Activated naive CD8-positive, alpha-beta T cell treated with anti-CD3 and anti-CD28 coated beads, Interleukin-2, amount 10 ng/mL, durations not matched to agents 7 days and 5 days (primary cell): ENCODE measurements at places on chromosomes 12 and 14. TPM values are rescaled to one million over a fixed set of nuclear protein-coding genes. Genes with fewer than 3 reads are reported as not detected.
A peak's percentile ranks its signal among the peaks of the same experiment; 100 is the strongest.

- no peaks in the 10 kb centered on the region for H3K4me1 ChIP-seq
- peaks cover 19% of the 10 kb centered on the region for H3K27me3 ChIP-seq
- no peak for DNase-seq
- H3K4me3 ChIP-seq = no peak overlapping the region
- H3K36me3 ChIP-seq = no peaks in the 10 kb centered on the region
Measured at GRCh38 chr14:103230658-103231334, 103.2 kb upstream of the EIF5 start.

The PHC1 gene
- 23.9 TPM for total RNA-seq

- H3K4me1 ChIP-seq = peaks cover 18% of the 10 kb centered on the region
- H3K27ac ChIP-seq = no peak overlapping the region
- H3K36me3 ChIP-seq = peaks cover 31% of the 10 kb centered on the region
- H3K27me3 ChIP-seq = no peaks in the 10 kb centered on the region
- DNase-seq = no peak
- no peak overlapping the region for H3K4me3 ChIP-seq
Measured at GRCh38 chr14:59325906-59326305, 137.4 kb downstream of the DAAM1 start.

GRCh38 chr14:54567639-54568561 lies 972 bp downstream of the SAMD4A start:
- peak overlapping the region; percentile 89 for H3K27ac ChIP-seq
- H3K4me1 ChIP-seq = peaks cover 11% of the 10 kb centered on the region
- H3K4me3 ChIP-seq = peak overlapping the region; percentile 98
- H3K36me3 ChIP-seq = peaks cover 7% of the 10 kb centered on the region

DNA sequence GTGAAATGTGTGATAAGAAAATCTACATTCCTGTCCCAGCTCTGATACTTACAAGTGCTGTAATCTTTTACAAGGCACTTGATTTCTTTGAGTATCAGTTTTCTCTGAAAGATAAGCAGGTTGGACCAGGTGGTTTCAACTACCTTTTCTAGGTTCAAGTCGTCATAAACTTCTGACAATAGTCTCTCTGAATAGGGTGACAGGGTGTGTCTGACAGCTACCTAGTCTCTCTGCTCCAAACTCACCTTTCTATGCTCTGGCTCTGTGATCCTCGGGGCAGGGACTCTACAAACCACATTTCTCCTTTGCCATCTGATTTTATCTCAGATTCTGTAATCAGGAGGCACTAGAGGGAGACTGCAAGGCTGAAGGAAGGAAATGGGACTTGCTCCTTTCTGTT lies 137.7 kb upstream of the SYT1 start:
- no peak overlapping the region for H3K27ac ChIP-seq
- H3K27me3 ChIP-seq = no peaks in the 10 kb centered on the region

DNA sequence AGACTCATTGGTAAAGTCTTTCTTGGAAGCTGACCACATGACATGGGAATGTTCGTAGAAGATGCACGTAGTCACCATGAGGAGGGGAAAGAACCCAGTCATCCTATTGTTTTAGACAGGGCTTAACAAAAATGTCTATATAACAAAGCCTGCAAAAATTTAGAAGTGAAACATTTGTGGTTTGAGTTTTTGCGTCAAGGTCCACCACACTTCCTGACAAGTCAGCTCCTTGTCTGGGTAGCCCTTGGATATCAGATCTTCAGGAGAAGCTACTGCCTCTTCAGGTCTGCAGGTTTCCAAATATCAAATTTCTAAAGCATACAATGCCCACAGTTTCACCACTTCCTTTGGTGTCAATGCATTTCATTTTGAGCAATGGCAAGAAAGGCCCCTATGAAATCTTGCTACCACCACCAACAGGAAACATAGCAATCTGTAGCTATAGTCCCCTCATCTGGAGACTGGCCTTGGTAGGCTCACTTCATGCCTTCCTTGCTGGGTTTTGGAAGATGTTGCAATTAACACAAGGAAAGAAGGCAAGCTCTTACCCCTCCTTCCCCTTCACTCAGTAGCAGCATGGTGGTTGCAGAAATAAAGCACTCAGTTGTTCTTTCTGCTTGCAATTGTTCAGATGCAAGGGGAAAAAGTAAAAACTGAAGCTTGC lies 235.2 kb downstream of the PCNX1 start:
- H3K4me3 ChIP-seq = peak overlapping the region; percentile 69
- DNase-seq = no peak
- H3K27ac ChIP-seq = peak overlapping the region; percentile 94
- H3K4me1 ChIP-seq = peaks cover 36% of the 10 kb centered on the region

The ERP27 gene
- total RNA-seq = 10.1 TPM

The CLEC4A gene
- 0.74 TPM for total RNA-seq

DNA sequence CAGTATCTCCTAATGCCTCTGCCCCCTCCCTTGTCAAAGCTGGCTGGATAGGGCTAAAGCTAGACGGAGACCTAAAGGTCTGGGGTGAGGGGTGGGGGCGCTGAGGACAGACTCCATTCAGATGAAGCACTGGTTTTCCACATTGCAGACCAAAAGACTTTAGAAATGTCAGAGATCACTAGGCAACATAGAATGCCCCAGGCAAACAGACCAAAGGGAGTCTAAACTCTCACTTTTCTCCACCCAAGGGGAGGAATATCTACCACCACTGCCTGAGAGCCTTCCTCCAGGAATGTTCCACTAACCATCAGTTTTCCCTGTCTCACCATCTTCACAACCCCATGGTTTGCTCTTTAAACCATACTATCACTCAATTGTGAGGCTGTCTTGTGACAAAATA lies 106.9 kb upstream of the KRAS start:
- no peaks in the 10 kb centered on the region for H3K36me3 ChIP-seq
- H3K4me3 ChIP-seq = no peak overlapping the region
- peaks cover 3% of the 10 kb centered on the region for H3K4me1 ChIP-seq
- no peak for DNase-seq

- no peaks in the 10 kb centered on the region for H3K27me3 ChIP-seq
- DNase-seq = no peak
- peaks cover 10% of the 10 kb centered on the region for H3K36me3 ChIP-seq
- H3K27ac ChIP-seq = no peak overlapping the region
- no peak overlapping the region for H3K4me3 ChIP-seq
- peaks cover 35% of the 10 kb centered on the region for H3K4me1 ChIP-seq
Measured at GRCh38 chr14:20328705-20329104, 4.4 kb downstream of the CCNB1IP1 start.

- H3K27me3 ChIP-seq = peaks cover 46% of the 10 kb centered on the region
- peak; percentile 82 for DNase-seq
- H3K27ac ChIP-seq = peak overlapping the region; percentile 85
- peak overlapping the region; percentile 81 for H3K4me3 ChIP-seq
Measured at GRCh38 chr14:34059925-34060650, 109.2 kb upstream of the EGLN3 start.

GRCh38 chr14:90454041-90455000 lies 57.5 kb downstream of the CALM1 start:
- H3K36me3 ChIP-seq = no peaks in the 10 kb centered on the region
- DNase-seq = no peak
- H3K4me1 ChIP-seq = peaks cover 7% of the 10 kb centered on the region

- no peaks in the 10 kb centered on the region for H3K4me1 ChIP-seq
- no peaks in the 10 kb centered on the region for H3K36me3 ChIP-seq
- peaks cover 2% of the 10 kb centered on the region for H3K27me3 ChIP-seq
Measured at GRCh38 chr14:93155667-93156066, 29.0 kb downstream of the MOAP1 start.

DNA sequence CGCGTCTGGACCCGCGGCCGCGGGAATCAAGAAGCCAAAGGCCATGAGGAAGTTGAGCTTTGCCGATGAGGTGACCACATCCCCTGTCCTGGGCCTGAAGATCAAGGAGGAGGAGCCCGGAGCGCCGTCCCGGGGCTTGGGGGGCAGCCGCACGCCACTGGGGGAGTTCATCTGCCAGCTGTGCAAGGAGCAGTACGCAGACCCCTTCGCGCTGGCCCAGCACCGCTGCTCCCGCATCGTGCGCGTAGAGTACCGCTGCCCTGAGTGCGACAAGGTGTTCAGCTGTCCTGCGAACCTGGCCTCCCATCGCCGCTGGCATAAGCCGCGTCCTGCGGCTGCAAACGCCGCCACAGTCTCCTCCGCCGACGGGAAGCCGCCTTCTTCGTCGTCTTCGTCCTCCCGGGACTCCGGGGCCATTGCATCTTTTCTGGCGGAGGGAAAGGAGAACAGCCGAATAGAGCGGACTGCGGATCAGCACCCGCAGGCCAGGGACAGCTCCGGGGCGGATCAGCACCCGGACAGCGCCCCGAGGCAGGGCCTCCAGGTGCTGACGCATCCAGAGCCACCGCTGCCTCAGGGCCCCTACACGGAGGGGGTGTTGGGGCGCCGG lies 1.0 kb downstream of the INSM2 start:
- no peak overlapping the region for H3K27ac ChIP-seq
- peaks cover 9% of the 10 kb centered on the region for H3K4me1 ChIP-seq
- H3K36me3 ChIP-seq = no peaks in the 10 kb centered on the region
- H3K4me3 ChIP-seq = peak overlapping the region; percentile 71
- H3K27me3 ChIP-seq = peaks cover 49% of the 10 kb centered on the region

GRCh38 chr12:11734580-11735180 lies 85.2 kb downstream of the ETV6 start:
- H3K27ac ChIP-seq = no peak overlapping the region
- H3K4me1 ChIP-seq = peaks cover 28% of the 10 kb centered on the region
- H3K36me3 ChIP-seq = peaks cover 13% of the 10 kb centered on the region
- no peaks in the 10 kb centered on the region for H3K27me3 ChIP-seq

- no peaks in the 10 kb centered on the region for H3K27me3 ChIP-seq
- DNase-seq = no peak
- peaks cover 19% of the 10 kb centered on the region for H3K36me3 ChIP-seq
- H3K4me1 ChIP-seq = no peaks in the 10 kb centered on the region
- H3K4me3 ChIP-seq = no peak overlapping the region
Measured at GRCh38 chr14:45060551-45060950, 23.4 kb upstream of the PRPF39 start.

- peaks cover 1% of the 10 kb centered on the region for H3K4me1 ChIP-seq
- peaks cover 6% of the 10 kb centered on the region for H3K27me3 ChIP-seq
- H3K4me3 ChIP-seq = no peak overlapping the region
- no peak overlapping the region for H3K27ac ChIP-seq
- peaks cover 2% of the 10 kb centered on the region for H3K36me3 ChIP-seq
- no peak for DNase-seq
Measured at GRCh38 chr12:94049718-94050117, 98.7 kb upstream of the PLXNC1 start.

The RDH5 gene
- 19.0 TPM for total RNA-seq

DNA sequence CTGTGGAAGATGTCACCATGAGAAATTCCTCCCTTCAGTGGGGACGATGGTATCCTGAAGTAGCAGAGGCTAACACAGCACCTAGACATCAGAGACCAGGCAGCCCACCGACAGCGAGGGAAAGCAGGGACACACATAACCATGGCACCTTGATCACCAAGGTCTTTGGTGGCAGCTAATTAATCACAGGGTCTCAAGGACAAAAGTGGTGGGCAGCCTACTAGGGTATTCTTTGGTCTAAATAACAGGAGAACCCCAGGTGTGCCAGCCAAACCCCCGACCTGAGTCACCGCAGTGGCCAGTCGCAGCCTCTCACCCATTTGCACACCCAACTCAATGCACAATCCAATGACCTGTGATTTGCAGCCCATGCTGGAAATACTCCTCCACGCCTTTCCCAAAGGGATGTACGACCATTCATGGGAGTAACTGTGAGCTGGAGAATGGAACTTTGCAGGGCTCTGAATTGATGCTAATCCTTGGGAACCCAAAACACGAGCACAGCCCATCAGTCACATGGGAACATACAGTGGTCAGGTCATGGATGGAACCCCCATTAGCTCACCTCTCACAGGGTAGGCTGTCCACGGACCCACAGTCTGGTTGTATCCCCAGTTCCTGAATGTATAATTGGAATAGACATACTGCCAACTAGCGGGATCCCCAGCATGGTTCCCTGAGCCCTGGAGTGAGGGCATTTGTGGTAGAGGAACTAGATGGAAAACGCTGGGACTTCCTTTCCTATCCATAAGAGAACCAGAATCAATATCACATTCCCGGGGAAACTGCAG lies 58.7 kb upstream of the C14orf180 start:
- no peak for DNase-seq
- H3K27ac ChIP-seq = no peak overlapping the region
- H3K4me3 ChIP-seq = no peak overlapping the region
- H3K4me1 ChIP-seq = no peaks in the 10 kb centered on the region
- H3K27me3 ChIP-seq = no peaks in the 10 kb centered on the region
- no peaks in the 10 kb centered on the region for H3K36me3 ChIP-seq

- no peak overlapping the region for H3K4me3 ChIP-seq
- no peak for DNase-seq
- H3K27me3 ChIP-seq = no peaks in the 10 kb centered on the region
- no peaks in the 10 kb centered on the region for H3K4me1 ChIP-seq
- no peak overlapping the region for H3K27ac ChIP-seq
- H3K36me3 ChIP-seq = no peaks in the 10 kb centered on the region
Measured at GRCh38 chr12:33322519-33322918, 117.1 kb downstream of the SYT10 start.

DNA sequence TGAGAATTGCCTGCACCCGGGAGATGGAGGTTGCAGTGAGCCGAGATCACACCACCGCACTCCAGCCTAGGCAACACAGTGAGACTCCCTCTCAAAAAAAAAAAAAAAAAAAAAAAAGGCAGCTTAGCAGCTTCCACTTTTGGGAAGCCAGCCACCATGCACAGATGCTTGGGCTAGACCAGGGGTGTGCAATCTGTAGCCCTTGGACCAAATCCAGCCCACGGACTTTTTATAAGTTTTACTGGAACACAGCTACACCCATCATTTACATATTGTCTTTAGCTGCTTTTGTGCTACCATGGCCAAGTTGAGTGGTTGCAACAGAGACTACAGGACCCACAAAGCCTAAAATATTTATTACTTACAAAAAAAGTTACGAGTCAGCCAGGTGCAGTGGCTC lies 6.7 kb downstream of the CIT start:
- H3K27ac ChIP-seq = no peak overlapping the region
- no peak for DNase-seq
- no peak overlapping the region for H3K4me3 ChIP-seq
- H3K4me1 ChIP-seq = peaks cover 15% of the 10 kb centered on the region
- peaks cover 28% of the 10 kb centered on the region for H3K36me3 ChIP-seq

GRCh38 chr12:122003651-122004611 lies 17.8 kb upstream of the BCL7A start:
- H3K27ac ChIP-seq = no peak overlapping the region
- H3K27me3 ChIP-seq = peaks cover 27% of the 10 kb centered on the region
- H3K4me1 ChIP-seq = peaks cover 13% of the 10 kb centered on the region
- peaks cover 2% of the 10 kb centered on the region for H3K36me3 ChIP-seq
- DNase-seq = no peak

GRCh38 chr14:59424341-59425071 lies 40.7 kb downstream of the GPR135 start:
- H3K27ac ChIP-seq = no peak overlapping the region
- H3K27me3 ChIP-seq = peaks cover 29% of the 10 kb centered on the region
- H3K4me3 ChIP-seq = no peak overlapping the region
- DNase-seq = no peak
- no peaks in the 10 kb centered on the region for H3K36me3 ChIP-seq

- no peak overlapping the region for H3K27ac ChIP-seq
- H3K36me3 ChIP-seq = no peaks in the 10 kb centered on the region
- H3K4me3 ChIP-seq = no peak overlapping the region
- H3K27me3 ChIP-seq = peaks cover 18% of the 10 kb centered on the region
- no peak for DNase-seq
- no peaks in the 10 kb centered on the region for H3K4me1 ChIP-seq
Measured at GRCh38 chr14:61211476-61212255, 69.5 kb downstream of the TMEM30B start.

- no peaks in the 10 kb centered on the region for H3K27me3 ChIP-seq
- no peak for DNase-seq
- H3K36me3 ChIP-seq = peaks cover 18% of the 10 kb centered on the region
Measured at GRCh38 chr14:50225974-50226297, 5.4 kb downstream of the SOS2 start.

The CMKLR1 gene
- 0.82 TPM for total RNA-seq
